Muscle of arm (tissue), 14 donors: ENCODE measurements at places on chromosomes 3 and 15. TPM values are rescaled to one million over a fixed set of nuclear protein-coding genes. Genes with fewer than 3 reads are reported as not detected.

- no peak for DNase-seq
These were observed 228.0 kb downstream of the UACA start for GRCh38 chr15:70535071-70535954.

DNA sequence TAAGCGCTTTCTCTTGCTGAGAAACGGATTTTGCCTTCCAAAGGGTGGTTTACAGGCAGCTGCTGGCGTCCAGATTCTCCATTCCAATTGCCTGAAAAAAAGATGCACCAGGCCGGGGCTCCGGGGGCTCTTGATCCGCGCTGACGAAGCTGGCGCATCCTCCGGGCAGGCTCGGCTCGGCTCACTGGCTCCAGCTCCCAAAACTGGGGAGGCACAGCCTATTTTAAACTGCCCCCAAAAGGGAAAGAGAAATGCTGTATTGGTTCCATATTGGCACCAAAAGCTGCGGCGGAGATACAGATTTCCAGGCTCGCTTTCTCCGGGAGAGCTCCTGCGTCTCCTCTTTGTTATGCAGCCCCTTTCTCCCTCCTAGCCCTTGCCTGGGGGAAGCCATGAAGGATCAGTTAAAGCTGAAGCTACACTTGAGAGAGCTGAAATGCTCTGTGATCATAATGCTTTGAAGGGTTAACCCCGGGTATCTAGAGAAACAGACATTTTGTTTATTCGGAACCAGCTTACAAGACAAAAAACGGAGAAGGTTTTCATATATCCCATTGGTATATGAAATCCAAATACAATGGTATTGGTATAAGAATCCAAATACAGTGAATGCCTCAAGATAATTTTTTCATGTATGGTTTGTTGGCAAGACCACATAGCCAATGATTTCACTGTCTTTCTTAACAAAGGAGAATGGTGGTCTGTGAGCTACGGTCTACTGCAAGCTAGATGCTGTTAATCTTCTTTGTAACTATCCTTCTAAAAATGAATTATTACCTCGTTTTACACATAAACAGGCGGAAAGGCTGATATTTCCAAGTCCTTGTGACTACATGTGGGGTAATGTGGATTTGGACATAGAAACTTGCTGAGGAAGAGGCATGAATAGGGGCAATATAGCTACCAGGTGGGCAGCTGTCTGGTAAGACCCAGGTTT is 693 bp downstream of the CD200 start:
- DNase-seq = peak; percentile 77

- no peak for DNase-seq
These were observed 11.2 kb downstream of the ESYT3 start for GRCh38 chr3:138445654-138446053.

DNA sequence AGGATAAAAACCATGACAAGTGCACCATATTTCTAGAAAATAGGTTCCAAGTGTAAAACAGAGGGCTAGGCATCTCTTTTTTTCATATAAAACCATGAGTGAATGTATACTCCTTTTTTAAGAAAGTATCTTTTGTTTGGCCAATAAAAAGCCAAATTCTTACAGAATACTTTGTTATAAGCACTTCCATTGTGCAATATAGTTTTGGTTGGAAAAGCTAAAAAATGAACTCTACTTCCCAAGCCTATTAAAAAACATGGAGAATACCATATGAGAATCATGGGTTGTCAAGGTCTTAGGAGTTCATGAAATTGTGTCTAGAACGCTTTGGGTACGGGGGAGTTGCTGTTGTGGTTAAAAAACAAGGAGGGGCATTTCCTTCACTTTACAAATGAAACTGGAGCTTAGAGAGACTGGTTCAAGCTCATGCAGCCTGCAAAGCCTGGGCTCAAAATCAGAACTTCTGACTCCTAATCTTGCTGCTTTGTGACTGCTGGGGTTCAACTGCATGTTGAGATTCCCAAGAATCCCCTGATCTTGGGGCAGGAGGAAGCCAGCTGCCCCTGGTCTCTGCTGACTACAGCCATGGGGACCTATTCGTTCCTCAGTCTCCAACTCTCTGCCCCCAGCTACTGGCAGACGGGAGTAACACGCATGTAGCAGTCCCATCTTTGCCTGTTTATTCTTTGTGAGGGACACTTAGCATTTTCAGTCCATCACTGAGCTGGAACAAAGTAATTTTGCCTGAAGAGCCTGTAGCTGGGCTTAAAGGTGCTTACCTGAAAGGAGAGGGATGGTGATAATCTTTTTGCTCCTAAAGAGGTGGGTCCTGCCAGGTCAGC is 229.1 kb downstream of the CHST2 start:
- no peak for DNase-seq

DNA sequence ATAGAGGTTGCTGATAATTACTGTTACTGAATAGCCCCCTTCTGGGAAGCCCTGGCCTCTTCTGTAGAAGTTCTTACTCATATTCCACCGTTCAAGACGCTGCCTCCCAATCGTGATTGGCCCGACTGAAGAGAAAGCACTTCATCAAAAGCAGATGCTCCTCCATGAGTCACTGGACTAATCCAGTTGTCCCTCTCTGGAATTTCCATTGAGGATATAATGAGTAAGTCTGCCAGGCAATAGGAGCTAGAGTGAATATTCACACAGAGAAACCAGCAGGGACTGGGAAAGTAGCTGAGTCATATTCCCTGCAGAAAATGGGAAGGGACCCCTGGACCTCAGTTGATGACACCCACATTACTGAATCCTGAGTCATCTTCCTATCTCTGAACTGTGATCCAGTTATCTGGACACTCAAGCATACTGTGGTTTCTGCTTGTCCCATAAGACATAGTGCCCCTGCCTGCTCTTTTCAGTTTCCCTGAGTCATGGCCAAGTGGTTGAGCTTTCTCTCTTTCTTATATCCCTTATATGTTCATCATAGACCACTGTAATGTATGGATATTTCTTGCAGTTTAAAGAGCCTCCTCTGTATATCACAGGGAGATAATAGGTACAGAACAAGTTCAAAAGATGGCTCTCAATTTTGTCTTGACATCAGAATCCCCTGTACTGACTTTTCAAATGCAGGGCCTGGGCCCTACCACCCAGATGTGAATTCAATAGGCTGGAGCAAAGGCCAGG is 151.2 kb upstream of the CDIN1 start:
- DNase-seq = no peak

- no peak for DNase-seq
These were observed 13.9 kb upstream of the GOLGA8M start for GRCh38 chr15:28726102-28726501.

DNA sequence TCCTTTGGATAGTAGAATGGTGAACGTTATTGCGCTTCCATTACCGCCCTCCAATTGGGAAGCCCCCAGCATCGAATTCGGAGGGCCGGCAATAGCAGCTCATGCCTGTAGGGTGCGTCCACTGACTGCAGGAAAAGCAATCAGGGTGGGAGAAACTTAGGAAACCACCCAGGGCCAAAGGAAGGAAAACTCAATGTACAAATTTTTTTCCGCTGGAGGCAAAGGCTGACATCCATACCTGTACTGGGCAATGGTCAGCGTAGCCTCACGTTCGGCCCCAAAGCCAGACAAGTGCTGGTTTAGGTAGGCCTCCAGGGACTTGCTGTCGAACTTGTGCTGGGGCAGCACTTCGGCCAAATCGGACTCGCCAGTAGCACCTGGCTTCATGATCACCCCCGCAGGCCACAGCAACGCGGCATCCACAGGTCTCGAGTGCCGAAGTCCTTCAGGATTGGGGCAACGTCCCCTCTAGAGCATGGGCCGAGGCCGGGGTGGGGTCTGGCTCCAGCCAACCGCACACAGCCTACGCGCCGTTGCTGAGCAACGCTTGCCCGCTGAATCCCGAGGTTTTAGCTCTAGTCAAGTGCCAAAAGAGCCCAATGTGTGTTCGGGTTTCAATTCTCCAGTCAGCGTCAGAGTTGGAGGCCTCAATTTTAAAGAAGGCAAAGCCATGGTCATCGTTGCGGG is at the start of gene ACAD11:
Gene ACAD11 (minus strand): TSS at position 445 of the 687 bp plus-strand sequence. CDS start 58 bp downstream, at position 387.
- peak; percentile 83 for DNase-seq

MUSTN1 gene
- 198 TPM for polyA plus RNA-seq

CHRD gene
- 14.6 TPM for polyA plus RNA-seq
